ENCODE measurements at places on chromosomes 6 and 20.

- DNase-seq: no peak
Measured at GRCh38 chr6:38086346-38086745, 266.8 kb downstream of the ZFAND3 start.

DNA sequence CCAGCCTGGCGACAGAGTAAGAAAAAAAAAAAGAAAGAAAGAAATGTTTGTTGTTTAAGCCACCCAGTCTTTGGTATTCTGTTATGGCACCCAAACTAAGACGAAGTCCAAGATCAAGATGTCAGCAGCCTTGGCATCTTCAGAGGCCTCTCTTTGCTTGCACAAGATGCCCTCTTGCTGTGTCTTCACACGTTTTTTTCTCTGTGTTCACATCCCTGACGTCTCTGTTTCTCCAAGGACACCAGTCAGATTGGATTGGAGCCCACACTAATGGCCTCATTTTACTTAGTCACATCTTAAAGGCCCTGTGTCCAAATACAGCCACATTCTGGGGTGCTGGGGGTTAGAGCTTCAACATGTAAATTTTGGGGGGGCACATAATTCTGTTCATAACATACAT is 380.9 kb downstream of the GJA1 start:
- DNase-seq: no peak

- peak; percentile 59 for DNase-seq
Measured at GRCh38 chr20:48889140-48889790, 32.2 kb upstream of the ARFGEF2 start.

DNA sequence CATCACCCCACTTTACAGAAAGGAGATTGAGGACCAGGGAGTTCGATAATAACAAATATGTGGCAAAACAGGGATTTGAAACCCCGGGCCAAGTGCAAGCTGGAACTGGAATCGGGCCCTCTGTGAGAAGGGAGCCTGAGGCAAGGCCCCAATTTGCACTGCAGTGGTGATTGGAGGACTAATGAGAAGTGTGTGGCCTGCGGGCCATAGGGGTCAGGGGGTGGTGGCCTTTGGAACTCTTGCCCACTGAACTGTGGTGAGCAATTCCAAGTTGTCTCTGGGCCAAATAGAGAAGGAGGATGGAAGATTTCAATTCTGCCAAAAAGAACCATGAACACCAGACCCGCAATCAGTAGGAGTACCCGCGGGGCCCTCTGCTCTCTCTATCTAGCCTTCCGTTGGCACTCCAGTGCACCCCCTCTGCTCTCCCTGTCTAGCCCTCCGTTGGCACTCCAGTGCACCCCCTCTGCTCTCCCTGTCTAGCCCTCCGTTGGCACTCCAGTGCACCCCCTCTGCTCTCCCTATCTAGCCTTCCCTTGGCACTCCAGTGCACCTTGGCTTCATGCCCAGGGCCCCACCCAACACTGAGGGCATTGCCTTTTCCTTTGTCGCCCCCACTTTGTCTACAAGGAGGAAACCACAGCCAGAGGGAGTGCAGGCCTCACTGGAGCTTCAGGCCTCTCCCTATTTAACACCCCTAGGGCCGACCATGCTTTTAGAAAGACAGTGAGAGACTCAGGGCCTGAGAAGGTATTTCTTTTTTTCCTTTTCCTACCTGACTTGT is 6.0 kb upstream of the PTPRA start:
- DNase-seq: no peak

DNA sequence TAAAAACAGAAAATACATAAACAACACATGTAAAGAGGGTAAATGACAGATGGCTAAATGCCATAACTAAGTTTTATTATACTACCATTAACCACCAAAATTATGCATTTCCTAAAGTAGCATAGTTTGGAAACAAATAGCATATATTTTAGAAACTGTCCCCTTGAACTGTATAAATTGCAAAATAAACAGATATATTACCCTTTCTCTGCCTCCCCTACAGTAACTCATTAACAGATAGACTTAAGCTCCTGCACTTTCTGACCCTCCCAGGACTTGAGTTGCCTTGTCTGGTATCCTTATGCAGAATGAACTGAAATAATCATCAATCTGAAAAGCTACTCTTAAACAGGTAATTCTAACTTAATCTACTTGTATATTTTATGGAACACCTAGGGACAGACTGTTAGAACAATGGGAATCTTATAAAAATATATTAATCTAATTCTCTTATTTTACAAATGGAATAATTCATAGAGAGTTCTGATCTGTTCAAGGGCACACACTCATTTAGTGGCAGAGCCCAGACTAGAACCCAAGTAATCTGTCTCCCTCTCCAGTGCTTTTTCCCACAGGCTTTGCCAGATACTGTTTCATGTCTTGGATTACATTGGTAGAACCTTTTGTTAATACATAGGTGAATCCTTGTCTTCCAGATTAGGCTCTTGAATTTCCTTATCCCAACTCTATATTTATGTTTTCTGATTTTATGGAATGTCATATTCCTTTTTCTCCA is 50.6 kb upstream of the LOC128125822 start:
- no peak for DNase-seq

GRCh38 chr6:116783852-116784251 is 18.3 kb upstream of the FAM162B start:
- DNase-seq: no peak

GRCh38 chr20:22241609-22242008 is 342.8 kb downstream of the FOXA2 start:
- DNase-seq: no peak

GRCh38 chr6:34969662-34970265 is 80.7 kb downstream of the ANKS1A start:
- no peak for DNase-seq

GRCh38 chr6:10578723-10579122 is 57.6 kb downstream of the GCNT2 start:
- DNase-seq: no peak

GRCh38 chr6:32462609-32463008 is 22.9 kb downstream of the HLA-DRA start:
- DNase-seq: no peak

- DNase-seq: no peak
Measured at GRCh38 chr6:158283304-158283980, 28.8 kb upstream of the TULP4 start.

- no peak for DNase-seq
Measured at GRCh38 chr6:18034798-18035202, 47.4 kb upstream of the KIF13A start.

DNA sequence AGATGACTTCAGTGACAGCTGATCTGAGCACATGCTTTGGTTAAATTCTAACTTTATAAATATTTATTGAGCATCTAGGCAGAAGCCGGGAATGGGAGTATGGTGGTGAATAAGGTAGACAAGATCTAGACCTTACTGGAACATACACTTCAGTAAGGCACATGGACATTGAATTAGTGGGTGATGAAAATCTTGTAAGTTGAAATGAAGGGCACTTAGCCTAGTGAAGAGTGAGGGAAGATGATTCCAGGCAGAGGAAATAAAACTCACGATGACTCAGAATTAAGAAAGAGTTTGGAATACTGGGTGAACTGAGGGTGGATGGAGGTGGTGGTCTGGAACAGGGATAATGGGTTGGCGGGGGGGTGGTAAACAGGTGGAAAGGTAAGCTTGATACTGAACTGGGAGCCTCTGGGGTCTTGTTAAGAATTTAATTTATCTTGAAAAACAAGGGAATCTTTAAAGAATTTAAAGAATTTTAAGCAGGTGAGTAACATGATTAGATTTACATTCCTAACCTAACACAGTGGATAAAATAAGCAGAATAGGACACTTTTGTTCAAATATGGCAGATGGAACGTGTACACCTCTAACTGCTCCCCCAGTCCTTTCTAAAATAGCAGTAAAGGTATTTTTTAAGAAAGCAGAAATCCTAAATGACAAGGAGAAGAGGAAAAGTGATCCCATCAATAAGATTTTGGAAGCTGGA is 75.2 kb upstream of the ARHGAP18 start:
- DNase-seq: no peak

DNA sequence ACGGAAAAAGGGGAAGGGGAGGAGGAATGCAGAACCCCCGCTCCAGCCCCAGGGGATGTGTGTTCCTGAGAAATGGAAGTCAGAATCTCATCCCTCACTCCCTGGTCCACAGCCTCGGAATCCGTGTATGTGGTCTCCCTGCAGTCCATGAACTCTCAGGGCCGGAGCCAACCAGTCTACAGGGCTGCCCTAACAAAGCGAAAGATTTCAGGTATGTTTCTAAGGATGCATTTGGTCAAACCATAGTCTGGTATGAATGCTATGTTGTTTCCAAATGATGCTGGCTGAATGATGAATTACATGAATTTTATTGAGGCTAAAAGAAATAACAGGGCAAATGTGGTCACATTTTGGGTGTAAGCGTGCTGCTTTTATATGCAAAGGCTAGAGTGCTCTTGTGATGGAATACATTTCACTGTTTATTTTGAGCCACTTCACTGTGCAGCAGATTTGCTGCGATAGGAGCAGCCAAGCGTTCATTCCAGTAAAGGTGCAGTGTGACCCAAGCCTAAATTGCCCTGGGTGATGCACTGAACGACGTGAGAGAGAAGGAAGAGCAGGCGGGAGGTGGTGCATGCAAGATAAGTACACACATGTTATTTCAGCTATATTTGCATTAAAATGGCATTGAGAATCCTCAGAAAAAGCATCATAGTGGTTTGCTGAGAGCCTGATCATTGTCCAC is 52.4 kb downstream of the FNDC1 start:
- no peak for DNase-seq

DNA sequence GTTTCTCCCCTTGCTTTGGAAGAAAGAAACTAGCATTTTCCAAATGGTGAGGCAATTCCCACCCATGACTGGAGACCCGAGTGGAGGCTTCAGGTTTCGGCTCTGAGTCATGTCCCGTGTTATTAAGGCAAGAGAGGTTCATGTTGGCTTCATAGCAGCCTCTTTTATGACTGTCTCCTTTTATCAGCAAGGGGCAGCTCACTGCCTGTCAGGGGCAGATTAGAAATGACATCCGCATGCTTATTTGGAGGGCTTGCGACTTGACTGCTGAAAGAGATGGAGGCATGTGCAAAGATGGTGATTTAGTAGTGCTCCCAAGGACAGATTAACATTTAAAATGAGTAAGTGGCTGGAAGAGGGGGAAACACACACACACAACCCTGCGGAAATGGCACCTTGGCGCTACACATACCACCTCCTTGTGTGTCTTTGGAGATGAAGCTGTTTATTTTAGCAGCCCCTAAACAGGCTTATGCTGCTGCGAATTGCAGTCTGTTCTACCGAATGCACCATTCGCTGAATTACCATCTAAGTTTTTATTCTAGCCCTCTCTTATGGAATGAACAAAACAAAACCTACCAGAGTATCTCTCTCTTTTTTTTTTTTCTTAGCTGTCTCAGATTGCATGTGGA is 52.1 kb upstream of the VSTM2L start:
- no peak for DNase-seq

GRCh38 chr20:32841174-32841573 is 17.5 kb upstream of the EFCAB8 start:
- no peak for DNase-seq

DNA sequence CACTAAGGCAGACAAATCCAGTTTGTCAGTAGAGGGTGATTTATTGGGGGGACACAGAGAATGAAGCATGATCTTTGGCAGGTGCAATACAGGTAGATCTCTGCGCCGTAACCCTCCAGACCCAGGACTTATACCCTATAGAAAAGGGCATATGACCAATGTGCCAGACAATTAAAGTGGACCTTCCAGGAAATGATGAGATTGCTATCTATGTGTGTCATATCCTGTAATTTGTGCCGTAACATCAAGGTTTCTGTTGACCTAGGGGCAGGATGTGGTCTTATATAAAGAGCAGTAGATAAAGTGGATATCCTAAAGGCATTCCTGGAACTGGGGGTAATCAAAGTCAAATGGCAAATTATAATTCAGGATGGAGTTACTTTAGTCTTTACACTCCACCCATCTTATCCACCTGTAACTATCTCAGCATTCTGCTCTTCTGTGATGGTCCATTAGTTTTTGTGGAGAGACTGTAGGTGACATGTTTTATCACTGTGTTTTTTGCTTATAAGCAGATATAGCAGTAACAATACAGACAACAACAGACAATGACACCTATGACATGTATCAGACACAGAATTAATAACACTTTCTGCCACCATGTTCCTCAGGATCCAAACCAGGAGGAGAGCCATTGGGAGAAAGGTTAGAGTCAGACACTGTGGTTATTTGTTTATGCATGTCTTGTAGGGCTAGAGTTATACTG is 43.1 kb upstream of the ZNF337 start:
- no peak for DNase-seq

DNA sequence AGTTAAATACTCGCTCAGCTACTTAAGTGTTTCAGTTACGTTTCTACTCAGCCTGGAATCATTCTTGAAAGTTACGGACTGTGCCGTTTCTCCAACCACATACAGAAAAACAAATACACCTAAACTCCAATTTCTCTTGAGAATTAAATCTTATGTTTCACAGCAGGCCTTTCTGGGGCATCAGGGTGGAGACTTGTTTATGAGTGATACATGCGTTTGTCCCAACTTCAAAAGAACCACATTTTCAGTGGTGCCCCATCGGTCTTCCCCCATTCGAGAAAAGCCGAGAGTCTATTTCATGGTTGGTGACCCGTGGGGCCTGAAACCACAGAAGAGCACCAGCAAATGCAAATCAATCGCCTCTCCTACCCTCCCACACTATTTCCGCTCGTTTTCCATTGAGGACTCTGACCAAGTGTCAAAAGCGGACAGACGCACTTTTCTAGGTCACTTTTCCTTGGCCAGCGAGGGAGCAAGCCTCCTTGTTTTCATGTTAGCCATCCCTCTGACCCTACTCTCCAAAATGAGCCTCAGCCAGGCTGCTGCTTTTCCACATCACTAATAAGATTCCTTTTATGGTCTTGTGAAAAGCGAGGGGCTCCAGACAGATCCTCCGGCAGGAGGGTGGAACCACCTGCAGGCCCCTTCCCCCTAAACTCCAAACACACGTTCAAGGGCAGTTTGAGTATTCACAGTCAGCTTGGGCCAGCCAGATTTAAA is 3.1 kb downstream of the JAG1 start:
- no peak for DNase-seq

DNA sequence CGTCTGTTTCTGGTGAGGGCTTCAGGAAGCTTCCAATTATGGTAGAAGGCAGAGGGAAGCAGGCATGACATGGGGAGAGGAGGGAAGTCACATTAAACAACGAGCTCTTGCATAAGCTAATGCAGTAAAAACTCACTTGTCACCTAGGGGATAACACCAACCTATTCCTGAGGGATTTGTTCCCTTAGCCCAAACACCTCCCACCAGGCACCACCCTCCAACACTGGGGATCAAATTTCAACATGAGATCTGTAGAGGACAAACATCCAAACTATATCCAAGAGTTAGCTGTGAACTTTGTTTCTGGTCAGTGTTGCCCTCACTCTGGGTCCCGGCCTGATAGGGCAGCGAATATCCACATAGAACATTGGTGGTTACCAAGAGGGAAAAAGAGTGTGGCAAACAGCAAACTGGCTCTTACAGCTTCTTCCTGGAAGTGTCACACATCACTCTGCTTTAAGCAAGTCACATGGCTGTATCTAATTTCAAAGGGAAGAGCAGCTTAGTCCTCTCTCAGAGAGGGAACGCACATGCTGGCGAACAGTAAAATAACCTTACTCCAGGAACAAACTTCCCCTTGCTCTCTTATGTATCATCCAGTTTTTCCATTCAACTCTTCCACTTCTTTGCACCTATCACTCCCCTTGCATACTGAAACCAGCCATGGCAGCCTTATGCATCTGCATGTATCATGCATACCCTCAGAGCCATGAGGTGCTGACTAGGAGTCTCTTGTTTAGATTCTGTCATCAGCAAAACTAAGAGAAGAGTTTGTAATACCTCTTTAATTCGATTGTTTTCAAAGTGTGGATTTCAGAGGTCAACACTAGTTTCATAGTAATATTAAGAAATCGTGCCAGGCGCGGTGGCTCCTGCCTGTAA is 4.8 kb upstream of the MOCS1 start:
- DNase-seq: no peak

- DNase-seq: no peak
Measured at GRCh38 chr20:39619271-39619785, 657.2 kb downstream of the DHX35 start.

GRCh38 chr6:53358440-53359094 is 9.8 kb upstream of the ELOVL5 start:
- DNase-seq: no peak
